ENCODE measurements at places on chromosomes 2 and 18.

- DNase-seq: peak; percentile 76
Measured at GRCh38 chr18:10519999-10520935, 5.6 kb upstream of the NAPG start.

GRCh38 chr18:52287151-52287550 is 52.8 kb upstream of the DCC start:
- DNase-seq: no peak

DNA sequence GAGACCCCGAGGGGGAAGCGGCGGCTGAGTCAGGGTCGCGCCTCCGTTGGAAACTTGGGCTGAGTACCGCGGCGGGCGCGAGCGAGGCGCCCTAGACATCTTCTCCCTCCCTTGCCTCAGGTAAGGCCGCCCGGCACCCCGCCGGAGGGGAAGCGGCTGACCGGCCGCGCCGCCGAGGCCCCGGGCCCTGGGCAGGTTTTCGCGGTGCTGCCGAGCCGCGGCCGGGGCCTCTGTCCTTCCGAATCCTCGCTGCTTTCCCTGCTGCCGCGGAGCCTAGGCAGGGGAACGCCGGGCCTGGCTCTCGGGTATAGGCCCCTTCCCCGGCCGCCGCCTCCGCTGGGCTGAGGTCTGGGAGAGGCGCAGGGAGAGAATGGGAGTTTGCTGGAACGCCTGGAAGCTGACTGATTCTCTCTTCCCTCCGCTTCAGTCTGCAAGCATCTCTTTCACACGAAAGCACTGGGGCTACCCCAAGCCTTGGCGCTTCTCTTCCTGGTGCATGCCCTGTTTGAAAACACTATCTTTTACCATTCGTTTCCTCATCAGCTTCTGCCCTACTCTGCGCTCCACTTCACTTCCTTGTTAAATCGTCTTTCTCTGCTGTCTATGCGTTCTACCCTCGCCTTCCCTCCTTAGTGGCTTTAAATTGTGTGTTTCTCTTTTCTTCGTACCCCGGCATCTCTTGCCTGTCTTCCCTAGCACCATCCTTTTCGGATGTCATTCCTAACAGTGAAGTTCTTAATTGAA is 652 bp downstream of the PPM1B start:
- peak; percentile 48 for DNase-seq

DNA sequence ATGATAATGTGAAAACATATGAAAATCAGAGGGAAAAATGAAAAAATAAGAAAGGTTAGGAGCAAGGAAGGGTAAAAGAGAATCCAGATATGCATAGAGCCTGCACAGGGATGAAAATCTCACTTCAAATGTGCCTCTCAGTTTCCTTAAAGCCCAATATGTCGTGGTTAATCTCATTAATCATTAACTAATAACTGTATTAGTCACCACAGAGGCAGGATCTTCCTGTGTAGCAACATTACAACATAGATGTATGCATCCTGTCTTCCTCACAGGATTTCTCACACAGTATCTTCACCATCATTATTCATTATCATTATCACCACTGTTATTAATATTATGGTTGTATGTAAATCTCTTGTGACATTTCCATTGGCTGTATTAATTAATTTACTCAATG is 361.2 kb upstream of the SOX11 start:
- DNase-seq: no peak

DNA sequence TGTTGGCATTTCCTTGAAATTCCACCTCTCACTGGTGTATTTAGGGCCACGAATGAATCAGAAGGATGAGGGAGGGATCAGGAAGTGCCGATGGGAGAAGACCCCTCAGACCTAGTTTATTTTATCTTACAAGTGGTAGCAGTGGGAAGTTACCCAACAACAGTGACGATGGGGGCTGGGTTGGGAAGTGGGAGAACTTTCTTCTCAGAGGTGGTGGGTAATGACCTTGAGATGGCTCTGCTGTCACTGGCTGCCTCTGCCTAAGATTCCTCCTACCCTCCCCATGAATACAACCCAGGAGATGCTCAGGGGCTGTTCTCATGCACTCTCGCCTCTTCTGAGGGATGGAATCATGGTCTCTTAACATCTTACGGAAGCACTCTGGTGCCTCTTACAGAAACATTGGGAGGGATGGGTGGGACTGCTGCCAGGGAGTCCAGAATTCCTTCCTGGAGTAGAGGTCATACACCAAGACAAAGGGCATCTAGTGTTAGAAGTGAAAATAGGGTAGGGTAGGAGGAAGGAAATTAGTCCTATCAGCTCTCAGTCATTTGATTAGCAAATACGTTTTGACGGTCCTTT is 58.5 kb upstream of the TXNDC2 start:
- no peak for DNase-seq

DNA sequence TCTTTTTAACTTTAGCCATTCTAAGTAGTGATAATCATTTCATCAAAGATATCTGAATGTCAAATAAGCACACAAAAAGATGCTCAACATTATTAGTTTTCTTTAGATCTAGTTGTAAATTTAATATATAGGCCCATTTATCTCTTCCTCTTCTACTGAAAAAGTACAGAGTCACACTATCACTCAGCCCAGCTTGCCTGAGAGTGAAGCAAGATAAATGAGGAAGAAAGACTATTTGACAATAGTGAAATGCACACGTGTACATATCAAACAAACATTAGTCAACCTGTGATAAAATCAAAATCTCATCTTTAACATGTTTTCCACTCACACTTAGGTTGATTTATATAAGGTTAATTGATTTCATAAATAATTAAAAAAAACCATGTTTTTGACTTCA is 83.5 kb upstream of the CCDC195 start:
- DNase-seq: no peak

DNA sequence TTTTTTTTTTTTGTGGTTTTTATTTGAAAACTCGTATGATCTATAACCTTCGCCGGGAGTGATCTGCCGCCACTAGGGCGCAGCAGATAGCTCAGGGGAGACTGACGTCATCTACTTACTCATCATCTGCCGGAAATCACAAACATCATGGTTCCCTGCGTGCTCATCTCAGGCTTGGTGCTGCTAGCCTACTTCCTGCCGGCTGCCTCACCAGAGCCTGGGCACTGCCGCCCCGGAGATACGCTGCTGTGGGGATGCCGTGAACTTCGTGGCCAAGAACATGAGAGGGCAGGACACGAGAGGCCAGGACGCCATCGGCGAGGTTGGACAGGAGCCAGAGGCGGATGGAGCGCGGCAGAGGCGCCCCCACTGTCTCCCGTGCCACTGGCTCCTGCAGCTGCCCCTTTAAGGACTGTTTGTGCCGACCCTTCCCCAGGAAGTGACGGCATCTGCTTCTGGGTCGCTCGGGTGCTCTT is 68.8 kb downstream of the DOK6 start:
- peak; percentile 22 for DNase-seq

DNA sequence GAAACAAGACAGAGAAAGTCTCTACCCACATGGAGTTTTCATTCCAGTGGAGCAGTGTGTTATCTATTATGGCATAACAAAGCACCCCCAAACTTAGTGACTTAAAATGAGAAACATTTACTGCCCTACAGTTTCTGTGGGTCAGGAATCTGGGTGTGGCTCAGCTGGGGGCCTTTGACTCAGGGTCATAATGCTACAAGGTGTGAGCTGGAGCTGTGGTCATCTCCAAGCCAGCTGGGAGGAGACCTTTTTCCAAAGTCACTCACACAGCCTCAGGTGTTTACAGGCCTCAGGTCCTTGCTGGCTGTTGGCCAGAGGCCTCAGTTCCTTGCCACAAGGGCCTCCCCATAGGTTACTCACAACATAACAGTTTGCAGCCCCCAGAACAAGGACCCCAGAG is 169.2 kb downstream of the ETAA1 start:
- DNase-seq: no peak

DNA sequence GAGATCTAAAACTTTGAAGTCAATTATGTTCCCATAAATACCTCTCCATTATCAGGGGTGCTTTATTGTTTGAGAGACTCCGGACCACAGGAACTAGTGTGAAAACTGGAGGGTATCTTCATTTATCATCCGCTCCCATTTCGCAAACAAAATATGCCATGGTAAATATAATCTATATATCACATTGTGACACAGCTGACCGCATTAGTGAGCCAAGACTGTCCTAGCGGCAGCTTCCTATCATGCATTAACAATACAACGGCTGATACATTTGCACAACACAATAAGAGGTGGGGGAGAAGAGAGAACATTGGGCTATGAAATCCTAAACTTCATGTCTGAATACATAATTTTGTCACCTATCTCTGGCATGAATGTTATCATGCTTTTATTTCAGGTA is 29.5 kb downstream of the BCL11A start:
- DNase-seq: no peak

- DNase-seq: no peak
Measured at GRCh38 chr2:211408483-211408891, 852.1 kb downstream of the CPS1 start.

DNA sequence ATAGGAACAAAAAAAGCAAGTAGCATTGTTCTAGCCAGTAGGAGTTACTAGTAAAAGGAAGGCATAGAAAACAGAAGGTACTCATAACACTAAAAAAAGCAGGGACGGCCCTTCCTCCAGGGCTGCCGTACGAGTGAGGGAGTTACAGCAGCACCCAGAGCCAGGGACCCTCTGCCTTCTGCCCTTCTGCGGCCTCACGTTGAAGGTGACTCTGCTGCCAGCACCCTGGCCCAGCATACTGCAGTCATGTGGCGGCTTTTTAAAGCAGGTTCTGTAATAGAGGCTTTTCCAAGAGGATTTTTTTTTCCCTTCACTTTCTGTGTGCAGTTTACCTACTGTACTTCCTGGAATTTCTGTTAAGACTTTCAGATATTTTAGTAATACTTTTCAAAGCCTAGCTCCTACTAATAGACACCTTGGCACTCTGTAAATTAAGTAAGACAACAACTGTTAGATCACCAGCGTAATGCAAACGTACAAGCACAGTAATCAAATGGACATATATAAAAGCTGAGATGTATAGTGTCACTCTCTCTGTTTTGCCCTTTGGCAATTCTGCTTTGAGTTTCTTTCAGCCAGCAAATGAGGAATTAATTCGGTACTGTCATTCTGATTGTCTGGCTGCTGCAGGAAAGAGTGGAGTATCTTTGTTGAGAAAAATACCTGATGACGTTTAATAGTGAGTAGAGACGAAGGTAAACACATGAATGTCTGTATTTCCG is 161.5 kb downstream of the PTGR3 start:
- DNase-seq: no peak

Measured in endothelial cell (in vitro differentiated cells).